Astrocyte of the spinal cord (primary cell): ENCODE measurements at places on chromosomes 5 and 9.

GRCh38 chr9:106878081-106878837 is 15.3 kb downstream of the ZNF462 start:
- no peak for DNase-seq

- DNase-seq: peak; percentile 67
Measured at GRCh38 chr9:34546834-34547827, 24.3 kb upstream of the ENHO start.

DNA sequence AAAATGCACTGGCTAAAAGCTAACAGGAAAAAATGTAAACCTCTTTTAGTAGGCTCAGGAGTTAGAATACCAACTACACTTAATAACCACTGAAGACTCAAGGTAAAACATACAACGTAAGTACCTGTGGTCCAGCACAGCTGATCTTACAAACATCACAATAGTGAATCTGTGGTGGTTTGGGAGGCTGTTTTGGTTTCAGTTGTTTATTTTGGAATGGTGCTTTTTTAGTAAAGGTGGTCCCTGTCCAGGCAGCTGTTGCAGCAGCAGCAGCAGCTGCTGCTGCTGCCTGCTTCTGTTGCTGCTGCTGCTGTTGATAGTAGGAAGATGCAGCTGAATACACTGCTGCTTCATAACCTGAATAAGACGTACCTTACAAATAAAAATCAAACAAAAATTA is 37.9 kb downstream of the ZFR start:
- no peak for DNase-seq

GRCh38 chr9:121607434-121608167 is 43.8 kb upstream of the DAB2IP start:
- no peak for DNase-seq

DNA sequence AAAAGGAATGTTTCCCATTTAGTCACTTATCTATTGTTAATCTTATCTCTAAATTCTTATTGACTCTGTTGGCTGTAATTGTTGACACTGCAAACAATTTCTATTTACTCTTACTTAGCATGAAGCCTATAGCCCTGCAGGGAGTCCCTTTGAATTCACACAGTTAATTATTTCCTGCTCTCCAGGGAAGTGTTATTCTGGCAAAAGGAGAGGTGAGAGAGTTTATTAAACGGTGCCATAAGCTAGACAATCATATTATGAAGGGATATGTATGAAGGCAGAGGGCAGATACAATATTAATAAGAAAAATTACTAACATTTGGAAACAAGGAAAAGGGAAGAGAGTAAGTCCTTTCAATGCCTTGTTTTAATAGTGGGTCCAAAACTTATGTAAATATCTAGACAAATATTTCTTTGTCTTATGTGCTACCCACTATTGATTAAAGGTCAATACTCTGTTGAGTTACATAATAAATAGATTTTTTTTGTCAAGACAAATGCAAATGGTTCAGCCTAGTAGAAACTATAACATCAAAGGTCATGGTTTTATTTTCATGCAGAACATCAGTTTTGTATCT is 107.1 kb downstream of the CDH18 start:
- no peak for DNase-seq

DNA sequence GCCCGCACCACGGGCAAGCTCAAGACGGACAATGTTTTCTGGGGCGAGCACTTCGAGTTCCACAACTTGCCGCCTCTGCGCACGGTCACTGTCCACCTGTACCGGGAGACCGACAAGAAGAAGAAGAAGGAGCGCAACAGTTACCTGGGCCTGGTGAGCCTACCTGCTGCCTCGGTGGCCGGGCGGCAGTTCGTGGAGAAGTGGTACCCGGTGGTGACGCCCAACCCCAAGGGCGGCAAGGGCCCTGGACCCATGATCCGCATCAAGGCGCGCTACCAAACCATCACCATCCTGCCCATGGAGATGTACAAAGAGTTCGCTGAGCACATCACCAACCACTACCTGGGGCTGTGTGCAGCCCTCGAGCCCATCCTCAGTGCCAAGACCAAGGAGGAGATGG is 108.6 kb downstream of the DAB2IP start:
- DNase-seq: no peak
